ENCODE measurements at places on chromosomes 2 and 18.
A peak's percentile ranks its signal among the peaks of the same experiment; 100 is the strongest.

GRCh38 chr2:223247136-223247535, 195.1 kb downstream of the KCNE4 start:
- peak; percentile 9 for DNase-seq

DNA sequence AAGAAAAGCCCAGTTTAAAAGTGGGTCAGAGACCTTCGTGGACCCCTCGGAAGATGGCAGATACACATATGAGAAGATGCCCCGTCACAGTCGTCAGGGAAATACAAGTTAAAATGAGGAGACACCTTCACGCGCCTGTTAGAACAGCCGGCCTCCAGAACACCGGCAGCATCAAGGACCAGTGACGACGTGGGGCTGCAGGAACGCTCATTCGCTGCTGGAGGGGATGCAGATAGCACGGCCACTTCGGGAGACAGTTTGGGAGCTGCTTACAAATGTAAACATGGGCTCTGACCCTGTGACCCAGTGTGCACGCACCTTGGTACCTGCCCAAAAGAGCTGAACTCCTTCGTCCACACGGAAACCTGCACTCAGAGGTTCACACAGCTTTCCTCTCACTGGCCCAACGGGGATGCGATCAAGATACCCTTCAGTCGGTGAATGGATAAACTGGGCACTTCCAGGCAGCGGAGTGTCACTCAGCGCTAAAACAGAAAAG, 83.7 kb upstream of the CTDP1 start:
- DNase-seq = no peak

GRCh38 chr2:234241656-234242458, 191.4 kb downstream of the SPP2 start:
- DNase-seq = peak; percentile 76

DNA sequence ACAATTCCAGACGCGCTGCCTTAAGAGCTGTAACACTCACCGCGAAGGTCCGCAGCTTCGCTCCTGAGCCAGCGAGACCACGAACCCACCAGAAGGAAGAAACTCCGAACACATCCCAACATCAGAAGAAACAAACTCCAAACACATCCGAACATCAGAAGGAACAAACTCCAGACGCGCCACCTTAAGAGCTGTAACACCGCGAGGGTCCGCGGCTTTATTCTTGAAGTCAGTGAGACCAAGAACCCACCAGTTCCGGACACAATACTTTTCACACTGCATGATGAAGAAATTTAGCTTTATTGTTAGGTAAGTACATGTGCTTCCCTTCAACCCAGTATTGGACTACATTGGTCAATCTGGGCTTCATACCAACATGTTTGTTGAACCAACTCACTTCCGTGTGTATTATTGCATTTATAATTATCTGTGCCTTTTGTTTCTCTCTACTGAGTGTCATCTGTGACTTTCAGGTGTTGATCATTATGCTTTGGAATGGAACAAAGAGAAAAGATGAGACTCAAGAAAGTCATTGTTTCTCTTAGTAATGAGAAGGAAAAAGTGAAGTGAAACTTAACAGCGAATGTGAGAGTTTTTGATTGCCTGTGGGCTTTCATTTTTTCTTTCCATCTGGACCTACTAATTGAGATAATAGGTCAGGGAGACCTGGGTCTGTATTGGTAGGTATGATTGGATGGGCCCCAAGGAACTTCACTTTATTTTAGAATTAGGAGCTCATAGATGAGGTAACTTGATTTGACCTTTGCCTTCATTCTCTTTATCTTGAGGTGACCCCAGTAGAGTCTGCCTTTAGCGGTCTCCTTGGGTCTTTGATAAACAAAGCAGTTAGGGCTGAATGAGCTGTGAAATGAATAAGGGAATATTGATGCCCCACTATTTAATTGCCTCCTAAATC, 76.1 kb upstream of the CAVIN2 start:
- no peak for DNase-seq

DNA sequence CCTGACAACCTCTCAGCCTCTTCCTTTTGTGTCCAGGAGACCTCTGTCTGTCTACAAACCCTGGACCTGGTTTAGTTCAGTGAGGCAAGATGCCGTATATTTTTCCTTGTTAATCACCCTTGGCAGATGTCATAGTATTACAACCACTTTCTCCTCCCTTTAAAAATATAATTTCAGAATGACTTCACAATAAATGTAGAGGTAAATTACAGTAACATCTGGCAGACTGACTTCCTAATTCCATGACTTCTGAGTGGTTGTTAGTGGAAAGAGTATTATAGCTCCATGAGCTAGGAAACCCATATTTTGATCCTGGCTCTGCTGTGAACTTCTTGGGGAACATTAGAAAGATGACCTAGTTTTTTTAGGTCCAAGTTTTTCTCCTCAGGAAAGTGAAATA, 39.5 kb downstream of the SPATS2L start:
- DNase-seq = no peak

GRCh38 chr18:9915291-9916076, 1.7 kb downstream of the VAPA start:
- DNase-seq = no peak

DNA sequence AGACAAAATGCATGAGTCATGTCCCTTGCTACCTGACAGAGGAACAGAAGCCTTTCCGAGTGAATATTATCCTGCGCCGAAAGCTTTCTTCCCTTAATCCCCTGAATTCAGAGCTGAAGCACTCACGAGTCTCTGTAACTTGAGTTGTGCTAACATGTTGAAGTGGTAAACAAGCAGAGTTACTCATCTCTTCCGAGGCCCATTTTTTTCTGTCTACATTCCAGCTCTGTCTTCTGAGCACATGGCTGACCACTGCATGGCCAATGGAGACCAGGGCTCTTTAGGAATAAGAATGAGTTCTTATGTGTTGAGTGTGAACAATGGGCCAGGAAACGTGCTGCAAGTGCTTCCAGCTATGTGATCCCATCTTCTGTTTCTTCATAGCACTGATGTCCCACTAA, 73.1 kb upstream of the PID1 start:
- DNase-seq = no peak

- no peak for DNase-seq
These were observed 9.4 kb upstream of the MOB1A start for GRCh38 chr2:74188018-74188601.
